ENCODE measurements at places on chromosomes 2 and 18. TPM values are rescaled to one million over a fixed set of nuclear protein-coding genes. Genes with fewer than 3 reads are reported as not detected.

RAMP1 gene
- 359 TPM for total RNA-seq

CXCR1 gene
- 0.58 TPM for total RNA-seq

TCF23 gene
- total RNA-seq, result not detected

ASPRV1 gene
- 1.3 TPM for total RNA-seq

FHOD3 gene
- total RNA-seq, result 117 TPM

CRACDL gene
- total RNA-seq, result 7.7 TPM

Measured in left cardiac atrium (tissue), 4 donors.